Urothelium cell line (cell line): ENCODE measurements at places on chromosomes 4 and X.
A peak's percentile ranks its signal among the peaks of the same experiment; 100 is the strongest.

DNA sequence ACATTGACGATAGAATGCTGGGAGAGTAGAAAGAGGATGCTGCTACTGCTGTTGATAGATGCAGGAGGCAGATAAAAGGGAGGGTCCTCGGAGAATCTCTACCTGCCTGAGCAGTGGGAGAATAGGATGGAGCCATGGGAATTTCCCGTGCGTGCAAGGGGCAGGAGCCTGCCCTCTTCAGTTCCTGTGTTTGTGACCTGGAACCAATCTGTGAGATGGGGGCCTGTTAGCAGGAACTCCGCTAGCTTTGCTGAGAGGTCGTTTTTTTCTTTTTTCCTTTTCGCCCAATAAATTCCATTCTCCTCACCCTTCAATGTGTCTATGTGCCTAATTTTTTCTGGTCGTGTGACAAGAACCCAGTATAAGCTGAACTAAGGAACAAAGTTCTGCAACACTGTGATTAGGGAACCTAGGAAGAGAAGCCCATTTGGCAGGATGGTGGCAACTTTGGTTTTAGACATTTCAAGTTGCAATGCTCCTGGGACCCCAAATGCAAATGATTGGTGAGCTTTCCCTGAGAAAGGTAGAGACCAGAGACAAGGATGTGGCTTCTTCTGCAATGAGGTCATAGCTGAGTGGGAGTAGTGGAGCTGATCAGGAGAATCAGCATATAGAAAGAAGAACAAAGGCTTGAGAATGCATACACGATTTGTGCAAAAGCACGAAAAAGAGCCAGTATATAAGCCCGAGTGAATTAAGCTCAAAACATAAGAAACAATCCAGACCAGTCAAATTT is 23.9 kb downstream of the SLC39A8 start:
- no peak for DNase-seq

DNA sequence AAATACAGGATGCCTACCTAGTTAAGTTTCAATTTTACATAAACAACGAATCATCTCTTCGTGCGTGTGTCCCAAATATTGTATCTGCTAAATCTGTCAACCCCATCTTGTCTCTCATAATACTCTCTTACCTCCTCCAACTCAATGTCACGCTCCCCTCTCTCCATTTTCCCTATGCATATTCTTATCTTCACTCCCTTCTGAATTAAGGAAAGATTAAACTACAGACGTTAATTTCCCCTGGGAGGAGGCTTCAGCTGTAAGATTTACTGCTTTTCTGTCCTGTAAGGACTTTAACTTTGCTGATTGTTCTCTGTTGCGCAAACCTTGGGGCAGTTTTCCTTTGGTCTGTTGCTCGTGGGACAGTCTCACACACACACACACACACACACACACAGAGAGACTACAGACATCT is 455 bp upstream of the ABCB7 start:
- peak; percentile 2 for DNase-seq

DNA sequence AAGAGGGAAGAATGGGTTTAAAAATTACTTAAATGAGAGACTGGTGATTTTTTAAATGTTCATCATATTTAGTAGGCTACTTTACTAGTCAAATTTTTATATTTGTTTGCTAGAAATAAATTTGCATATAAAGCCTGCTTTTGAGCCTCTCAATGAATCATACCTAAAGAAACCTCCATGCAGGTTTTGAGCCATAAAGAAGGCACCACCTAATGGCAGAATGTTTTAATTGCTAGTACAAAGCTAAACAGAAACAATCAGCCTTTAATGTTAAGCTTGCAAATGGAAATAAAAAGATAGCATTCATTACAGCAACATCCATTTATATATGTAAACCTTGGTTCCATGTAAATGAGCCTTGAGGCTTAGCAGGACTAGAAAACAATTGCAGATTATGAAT is 989.7 kb downstream of the CCSER1 start:
- DNase-seq = peak; percentile 9

DNA sequence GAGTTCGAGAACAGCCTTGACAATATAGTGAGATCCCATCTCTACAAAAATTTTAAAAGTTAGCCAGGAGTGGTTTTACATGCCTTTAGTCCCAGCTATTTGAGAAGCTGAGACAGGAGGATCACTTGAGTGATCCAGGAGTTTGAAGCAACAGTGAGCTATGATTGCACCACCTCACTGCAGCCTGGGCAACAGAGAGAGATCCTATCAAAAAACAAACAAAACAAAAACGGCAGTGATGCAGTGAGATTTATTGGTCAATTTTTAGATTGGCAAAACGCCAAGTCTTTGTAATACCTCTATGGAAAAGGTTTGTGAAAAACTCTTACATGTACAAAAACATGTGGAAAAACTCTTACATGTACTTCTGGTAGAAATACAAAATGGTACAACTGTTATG is 91.3 kb downstream of the PTPN13 start:
- DNase-seq = no peak

DNA sequence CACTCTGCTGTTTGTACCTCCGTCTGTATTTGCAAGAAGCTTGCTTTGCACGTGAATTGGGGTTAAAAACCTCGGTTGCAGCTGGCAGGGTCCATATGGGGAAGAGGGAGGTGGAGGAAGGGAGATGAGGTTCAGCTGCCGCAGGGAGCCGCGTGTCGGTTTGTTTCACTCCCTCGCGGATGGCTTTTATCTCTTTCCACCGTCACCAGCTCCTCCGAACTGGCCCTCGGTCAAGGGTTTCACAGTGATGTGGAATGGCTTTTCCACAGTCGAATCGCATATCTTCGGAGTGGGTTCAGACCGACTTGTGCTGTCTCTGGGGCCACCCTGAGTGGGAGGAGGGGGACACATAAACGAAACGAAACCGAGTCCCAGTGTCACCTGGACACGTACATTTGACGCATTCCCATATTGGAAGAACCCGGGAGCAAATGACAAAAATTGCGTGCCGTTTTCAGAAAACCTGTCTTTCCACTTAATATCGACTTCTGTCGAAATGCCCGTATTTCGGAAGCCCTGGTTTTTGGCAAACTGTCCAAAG is 929 bp downstream of the ZBTB33 start:
- DNase-seq = peak; percentile 4

GRCh38 chrX:13659063-13659462 is 6.1 kb downstream of the TCEANC start:
- DNase-seq = no peak

DNA sequence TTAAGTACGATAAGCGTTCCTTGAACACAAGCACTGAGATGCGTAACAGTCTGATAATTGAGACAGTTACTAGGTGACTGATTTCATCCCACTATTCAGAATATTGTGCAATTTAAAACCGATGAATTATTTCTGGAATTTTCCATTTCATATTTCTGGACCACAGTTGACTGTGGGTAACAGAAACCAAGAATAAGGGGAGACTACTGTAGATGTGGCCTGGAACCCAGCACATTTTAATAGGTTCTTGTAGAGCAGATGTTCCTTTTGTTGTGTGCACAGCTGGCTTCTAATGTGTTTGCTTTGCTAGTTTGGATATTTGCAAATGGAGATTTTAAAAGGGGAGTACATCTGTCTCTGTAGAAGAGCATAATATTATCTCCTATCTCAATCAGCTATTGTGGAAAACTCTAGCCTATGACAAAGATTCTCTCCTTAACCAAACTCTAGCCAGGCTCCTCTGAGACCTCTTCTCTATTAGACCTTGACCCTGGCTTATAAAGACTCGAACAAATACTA is 16.4 kb downstream of the NAAA start:
- DNase-seq = no peak

DNA sequence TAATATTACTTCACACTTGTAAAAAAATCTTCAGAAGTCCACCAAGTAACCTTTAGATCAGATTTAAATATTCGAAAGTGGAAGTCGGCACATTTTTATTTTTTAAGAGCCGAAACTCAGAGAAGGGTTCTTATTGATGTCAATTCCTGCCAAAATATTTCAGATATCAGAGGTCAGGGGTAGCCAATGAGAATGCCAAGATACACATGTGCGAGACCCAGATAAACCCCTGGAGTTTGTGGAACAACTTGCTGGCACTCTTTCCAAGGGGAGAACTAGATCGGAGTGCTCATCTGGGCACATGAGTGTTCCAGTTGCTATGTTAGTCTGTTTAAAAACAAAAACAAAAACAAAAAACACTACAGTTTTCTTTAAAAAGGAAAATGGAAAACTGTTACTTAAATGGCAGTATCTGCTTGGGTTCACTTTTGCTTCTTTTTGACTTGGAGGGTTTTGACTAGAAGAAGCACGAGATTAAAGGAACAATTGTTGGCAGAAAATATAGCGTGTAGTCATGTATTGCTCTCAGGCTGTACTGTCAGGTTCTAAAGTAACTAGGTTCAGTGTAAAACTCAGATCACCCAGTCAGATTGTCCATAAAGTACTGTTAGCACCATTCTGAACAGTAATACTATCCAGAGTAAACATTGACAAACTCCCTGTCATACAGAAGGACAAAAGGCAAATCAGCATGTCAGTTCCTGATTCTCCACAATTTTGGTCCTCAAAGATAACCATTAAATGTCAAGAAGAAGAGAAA is 188.0 kb upstream of the PACRGL start:
- no peak for DNase-seq

GRCh38 chr4:111773858-111774257 is 371.4 kb upstream of the FAM241A start:
- no peak for DNase-seq

DNA sequence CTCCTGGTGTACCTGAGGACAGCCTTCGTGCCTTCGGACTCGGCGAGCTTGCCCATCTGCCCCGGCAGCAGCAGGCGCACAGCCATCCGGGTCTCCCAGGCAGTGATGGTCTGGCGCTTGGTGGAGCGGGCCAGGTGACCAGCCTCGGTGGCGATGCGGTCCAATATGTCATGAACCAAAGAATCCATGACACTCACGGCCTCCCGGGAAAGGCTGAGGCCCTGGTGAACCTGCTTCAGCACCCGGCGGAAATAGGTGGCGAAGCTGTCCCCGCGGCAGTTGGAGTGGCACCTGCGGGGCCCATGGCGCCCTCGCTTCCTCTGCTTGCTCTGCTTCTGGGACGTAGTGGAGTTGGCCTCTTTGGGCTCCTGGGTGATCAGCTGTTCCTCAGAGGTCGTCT is 350 bp downstream of the H2BW1 start:
- DNase-seq = no peak
